ENCODE measurements at places on chromosomes 5 and 9. TPM values are rescaled to one million over a fixed set of nuclear protein-coding genes. Genes with fewer than 3 reads are reported as not detected.

- no peak for DNase-seq
These were observed 457 bp downstream of the UGCG start for GRCh38 chr9:111896942-111897600.

STPG3 gene
- not detected for total RNA-seq

GRCh38 chr5:100595152-100595811 lies 60.1 kb downstream of the FAM174A start:
- peak; percentile 95 for DNase-seq

DNA sequence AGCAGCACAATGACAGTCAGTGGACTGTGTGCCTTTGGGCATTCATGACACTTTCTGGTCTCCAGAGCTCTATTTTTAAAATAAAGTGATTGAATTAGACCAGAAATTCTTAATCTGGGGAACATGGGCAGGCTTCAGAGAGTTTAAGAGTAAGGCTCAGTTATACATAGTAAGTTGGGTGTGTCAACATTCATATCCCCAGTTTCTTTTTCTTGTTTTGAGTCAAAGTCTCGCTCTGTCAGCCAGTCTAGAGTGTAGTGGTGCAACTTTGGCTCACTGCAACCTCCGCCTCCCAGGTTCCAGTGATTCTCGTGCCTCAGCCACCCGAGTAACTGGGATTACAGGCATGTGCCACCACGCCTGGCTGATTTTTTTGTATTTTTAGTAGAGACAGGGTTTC lies 13.7 kb upstream of the KIF4B start:
- DNase-seq: no peak

IL13 gene
- total RNA-seq: not detected

All from fibroblast of villous mesenchyme (primary cell).